Stimulated activated CD4-positive, alpha-beta T cell treated with anti-CD3 and anti-CD28 coated beads, Interleukin-2, amount 100 ng/mL, for 24 hours (primary cell): ENCODE measurements at places on chromosomes 1 and 21.
A peak's percentile ranks its signal among the peaks of the same experiment; 100 is the strongest.

DNA sequence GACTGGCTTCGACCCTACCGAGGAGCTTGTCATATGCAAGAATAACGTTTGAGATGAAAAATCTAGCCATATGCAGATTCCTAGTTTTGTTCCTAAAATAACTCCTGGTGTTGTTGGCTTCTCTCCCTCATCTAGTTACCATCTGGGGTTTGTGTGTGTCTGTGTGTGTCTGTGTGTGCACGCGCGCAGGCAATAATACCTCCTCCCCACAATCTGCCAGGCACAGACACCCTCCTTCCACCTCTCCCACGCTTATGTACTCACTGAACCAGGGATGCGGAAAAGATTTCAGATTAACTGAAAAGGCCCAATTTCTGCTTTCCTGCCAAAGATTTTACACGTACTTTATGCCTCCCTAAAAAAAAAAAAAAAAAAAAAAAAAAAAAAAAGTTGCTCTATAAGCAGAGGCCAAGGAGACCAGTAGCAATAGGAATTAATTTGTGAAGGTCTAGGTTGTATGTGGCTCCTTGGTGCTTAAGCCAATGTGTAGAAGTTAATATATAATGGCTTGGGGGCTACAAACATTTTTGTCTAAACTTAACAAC, 452.7 kb downstream of the NUF2 start:
- no peak for DNase-seq

- no peak for DNase-seq
These were observed 537.3 kb upstream of the PLXNA2 start for GRCh38 chr1:208781391-208782045.

DNA sequence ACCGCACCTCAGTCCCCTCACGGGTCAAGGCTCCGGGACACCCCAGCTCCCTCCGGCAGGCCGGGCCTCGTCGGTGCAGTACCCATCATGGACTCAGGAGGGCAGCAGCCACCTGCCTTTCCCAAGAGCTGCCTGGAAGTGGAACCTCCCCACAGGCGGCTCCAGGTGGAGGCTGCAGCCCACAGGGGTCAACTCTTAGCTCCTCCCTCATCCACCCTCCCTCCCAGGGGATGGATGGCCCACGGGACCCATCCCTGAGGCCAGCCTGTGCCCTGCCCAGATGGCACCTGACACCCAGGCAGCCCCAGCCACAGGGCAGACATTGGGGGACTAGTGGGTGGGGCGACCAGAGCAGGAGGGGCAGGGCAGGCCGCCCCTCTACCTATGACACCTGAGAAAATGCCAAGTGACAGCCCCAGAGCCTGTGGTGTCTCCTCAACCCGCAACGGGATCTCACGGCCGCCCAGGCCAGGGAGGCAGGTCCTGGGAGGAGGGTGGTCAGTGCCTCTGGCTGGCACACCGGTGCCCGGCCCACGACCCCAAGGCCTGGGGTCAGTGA, 1.2 kb upstream of the ARHGEF16 start:
- DNase-seq: peak; percentile 82

GRCh38 chr1:166738140-166738539, 101.1 kb upstream of the POGK start:
- no peak for DNase-seq

GRCh38 chr1:20634065-20634593, 871 bp downstream of the PINK1 start:
- peak; percentile 26 for DNase-seq

- no peak for DNase-seq
These were observed 188.6 kb downstream of the TRABD2B start for GRCh38 chr1:47808612-47809011.

DNA sequence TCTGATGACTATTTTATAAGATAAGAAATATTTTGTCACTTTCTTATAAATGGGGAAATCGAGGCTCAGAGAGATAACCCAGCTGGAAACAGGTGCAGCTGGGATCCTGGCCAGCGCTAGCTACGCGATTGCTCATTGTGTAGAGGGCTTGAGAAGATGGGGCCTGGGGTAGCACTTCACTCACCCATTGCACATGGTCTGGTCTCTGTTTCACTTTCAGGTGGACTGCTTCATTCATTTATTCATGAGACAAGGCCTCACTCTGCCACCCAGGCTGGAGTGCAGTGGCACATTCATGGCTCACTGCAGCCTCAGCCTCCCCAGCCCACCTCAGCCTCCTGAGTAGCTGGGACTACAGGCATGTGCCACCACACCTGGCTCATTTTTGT, 23.8 kb downstream of the UBE4B start:
- no peak for DNase-seq

- no peak for DNase-seq
These were observed 10.8 kb downstream of the AHDC1 start for GRCh38 chr1:27592931-27593677.

- no peak for DNase-seq
These were observed 13.2 kb downstream of the QSOX1 start for GRCh38 chr1:180167721-180168467.

- no peak for DNase-seq
These were observed 30.3 kb downstream of the YARS1 start for GRCh38 chr1:32786856-32787255.

DNA sequence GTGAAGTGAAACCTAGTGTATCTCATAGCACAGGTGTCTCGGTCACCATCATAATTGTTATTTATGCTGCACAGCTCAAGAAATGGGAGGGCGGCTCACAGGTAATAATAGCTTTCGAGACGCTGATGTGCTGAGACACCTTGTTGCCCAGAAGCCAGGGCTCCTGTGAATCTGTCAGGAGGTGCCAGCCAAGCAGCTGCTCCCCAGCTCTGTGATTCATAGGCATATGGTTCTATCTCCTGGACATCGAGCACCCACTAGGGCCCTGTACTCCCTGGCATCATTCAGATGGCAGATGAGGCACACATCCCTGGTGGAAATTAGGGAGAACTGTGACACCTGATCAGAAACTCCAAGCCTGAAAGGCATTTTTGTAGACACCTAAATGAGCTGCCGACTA, 53.5 kb downstream of the SYT6 start:
- no peak for DNase-seq

GRCh38 chr21:15293240-15293639, 228.4 kb upstream of the NRIP1 start:
- DNase-seq: no peak

GRCh38 chr21:17903029-17903806, 84.1 kb upstream of the C21orf91 start:
- DNase-seq: no peak
